ENCODE measurements at places on chromosomes 4 and X.

DNA sequence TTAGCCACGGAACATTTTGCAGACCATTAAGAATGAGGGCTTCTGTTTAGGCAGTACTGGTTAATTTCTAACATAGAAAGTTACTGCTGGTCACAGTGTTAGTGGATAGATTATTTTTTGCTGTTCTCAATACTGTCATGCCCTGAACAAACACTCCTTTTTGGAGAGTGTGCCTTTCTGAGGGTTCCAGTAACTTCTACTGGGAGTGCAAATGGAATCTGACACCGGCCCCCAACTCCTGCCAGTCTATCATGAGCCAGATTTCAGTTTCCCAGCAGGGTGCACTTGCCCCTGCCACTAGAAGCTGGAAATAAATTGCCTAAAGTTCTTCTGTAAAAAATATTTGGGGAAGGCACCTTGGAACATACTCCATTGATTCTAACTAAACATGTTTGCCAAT lies 224.4 kb upstream of the GPC4 start:
- DNase-seq, result no peak

DNA sequence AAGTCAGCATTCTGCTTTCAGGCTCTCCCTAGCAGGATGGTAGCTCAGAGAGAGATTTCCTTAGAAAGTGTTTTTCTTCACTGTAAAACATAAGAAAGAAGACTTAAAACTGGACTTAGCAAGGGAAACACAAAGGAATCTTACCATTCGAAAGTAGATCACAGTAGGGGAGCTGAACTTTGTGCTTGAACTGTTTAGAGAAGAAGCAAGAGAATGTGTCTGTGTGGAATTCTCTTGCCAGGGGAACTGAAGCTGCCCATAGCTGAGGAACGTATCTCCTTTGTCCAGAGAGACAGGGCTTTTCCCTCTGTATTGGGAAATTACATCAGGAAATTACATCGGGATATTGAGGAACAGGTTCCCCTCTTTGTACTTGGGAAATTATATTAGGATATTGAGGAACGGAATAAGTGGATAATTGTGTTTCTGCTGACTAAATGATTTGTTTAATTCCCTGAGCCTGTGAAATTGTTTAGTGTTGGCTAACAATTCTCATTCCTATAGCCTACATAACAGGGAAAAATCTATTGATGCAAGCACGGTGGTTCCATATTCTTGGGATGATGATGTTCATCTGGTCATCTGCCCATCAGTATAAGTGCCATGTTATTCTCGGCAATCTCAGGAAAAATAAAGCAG lies 21.2 kb downstream of the SRD5A3 start:
- no peak for DNase-seq

- DNase-seq, result no peak
Measured at GRCh38 chrX:916230-916599, 285.6 kb downstream of the SHOX start.

GRCh38 chr4:128455480-128455879 lies 167.9 kb upstream of the PGRMC2 start:
- DNase-seq, result no peak

DNA sequence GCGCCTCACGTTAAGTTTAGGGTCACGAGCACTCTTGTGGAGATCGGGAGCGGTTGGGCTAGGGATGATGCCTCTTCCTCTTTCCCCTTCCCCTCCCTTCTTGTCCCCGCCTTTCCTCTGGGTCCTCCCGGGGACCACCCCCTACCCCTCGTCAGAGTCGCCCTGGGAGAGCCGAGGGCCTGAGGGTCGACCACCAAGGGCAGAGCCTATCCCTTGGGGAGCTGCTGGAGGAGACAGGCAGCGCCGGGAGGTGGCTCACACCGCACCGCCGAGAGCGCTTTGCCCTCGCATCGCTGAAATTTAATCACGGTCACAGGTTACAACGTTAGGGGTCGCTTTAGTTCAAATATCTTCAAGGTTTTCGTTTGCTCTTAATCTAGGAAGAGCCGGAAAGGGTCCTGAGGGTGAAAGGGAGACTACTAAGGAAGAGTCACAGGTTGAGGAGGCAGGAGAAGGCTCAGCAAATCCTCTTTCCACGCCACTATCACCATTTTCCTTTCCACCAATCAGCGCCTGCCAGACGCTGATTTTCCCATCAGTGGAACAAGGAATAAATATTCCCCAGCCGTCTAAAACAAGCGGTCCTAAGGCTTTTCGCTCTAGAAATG lies 528 bp upstream of the SNCA start:
- DNase-seq, result no peak

- DNase-seq, result no peak
Measured at GRCh38 chrX:103061486-103061885, 2.5 kb downstream of the BEX1 start.

GRCh38 chrX:47649781-47650163 lies 591 bp downstream of the ELK1 start:
- no peak for DNase-seq

DNA sequence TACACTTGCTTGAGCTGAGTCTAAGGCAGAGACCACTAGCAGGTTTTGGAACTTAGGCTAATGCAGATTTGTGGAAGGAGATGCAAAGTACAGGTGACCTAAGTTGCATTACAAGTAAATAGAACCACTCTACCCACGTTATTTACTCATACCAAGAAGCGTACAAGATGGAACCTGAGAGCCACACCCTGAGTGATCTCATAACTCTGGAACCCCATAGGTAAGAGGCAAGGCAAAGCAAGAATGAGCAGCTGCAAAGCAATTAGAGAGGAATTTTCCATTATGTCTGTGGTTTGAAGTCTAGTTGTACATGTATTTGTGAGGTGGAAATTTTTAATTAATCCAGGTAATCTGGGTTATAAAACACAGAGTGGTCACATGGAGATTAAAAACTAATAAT lies 55.4 kb downstream of the CC2D2A start:
- DNase-seq, result no peak

GRCh38 chrX:11239230-11239629 lies 54.0 kb upstream of the AMELX start:
- DNase-seq, result no peak

GRCh38 chr4:165877286-165877685 lies 4.2 kb downstream of the TLL1 start:
- DNase-seq, result no peak

DNA sequence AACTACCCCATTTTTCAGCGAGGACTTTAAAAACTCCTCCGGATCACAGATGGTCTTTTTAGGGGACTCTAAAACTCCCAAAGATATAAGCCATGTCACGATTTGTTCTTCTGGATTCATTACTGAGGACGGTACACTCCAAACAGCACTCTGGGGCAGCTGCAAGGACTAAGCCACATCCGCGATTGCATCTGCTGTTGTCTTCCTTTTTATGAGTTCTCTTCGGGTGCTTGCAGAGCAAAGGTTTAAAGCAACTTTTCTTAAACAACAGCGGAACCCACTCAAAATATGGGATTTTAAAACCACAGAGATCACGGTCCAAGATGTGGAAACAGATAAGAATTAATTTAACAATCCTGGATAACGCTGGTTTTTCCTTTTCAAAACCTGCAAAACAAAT lies at the start of gene ARHGEF6:
ARHGEF6 (minus strand) TSS at position 170 of the 400 bp plus-strand sequence; CDS start at position 120, 50 bp downstream.
- no peak for DNase-seq

GRCh38 chr4:183342541-183343533 lies 20.6 kb upstream of the CLDN24 start:
- no peak for DNase-seq

Measured in NCI-H1105 (cell line).